ENCODE measurements at places on chromosomes 7 and 10.

DNA sequence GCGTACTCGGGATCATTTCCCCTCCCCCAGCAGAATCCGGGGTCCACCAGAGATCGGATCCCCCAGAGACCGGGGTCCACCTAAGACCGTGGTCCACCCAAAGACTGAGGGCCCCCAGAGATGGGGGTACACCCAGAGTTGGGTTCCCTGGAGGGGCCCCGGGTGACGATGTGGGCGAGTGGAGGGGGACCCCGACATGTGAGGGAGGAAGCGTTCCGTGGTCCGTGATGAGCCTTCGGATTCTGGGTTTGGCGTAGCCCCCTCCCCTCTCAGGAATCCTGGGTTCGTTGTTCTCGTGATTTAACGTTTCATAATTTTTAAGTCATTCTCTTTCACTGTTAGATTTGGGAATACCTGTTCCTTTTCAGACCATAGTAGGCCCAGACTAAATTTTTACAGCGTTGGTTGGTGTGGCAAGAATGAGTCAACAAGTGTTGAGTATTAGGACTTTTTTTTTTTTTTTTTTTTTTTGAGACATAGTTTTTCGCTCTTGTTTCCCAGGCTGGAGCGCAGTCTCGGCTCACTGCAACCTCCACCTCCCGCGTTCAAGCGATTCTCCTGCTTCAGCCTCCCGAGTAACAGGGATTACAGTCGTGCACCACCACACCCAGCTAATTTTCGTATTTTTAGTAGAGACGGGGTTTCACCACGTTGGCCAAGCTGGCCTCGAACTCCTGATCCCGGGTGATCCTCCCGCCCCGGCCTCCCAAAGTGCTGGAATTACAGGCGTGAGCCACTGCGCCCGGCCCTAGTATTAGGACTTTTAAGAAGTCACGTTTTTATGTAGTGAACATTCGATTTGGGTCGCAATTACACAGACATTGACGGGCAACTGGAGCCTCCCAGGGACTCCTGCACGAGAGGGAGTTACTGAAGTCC, 672 bp downstream of the GTPBP4 start:
- no peak for DNase-seq

DNA sequence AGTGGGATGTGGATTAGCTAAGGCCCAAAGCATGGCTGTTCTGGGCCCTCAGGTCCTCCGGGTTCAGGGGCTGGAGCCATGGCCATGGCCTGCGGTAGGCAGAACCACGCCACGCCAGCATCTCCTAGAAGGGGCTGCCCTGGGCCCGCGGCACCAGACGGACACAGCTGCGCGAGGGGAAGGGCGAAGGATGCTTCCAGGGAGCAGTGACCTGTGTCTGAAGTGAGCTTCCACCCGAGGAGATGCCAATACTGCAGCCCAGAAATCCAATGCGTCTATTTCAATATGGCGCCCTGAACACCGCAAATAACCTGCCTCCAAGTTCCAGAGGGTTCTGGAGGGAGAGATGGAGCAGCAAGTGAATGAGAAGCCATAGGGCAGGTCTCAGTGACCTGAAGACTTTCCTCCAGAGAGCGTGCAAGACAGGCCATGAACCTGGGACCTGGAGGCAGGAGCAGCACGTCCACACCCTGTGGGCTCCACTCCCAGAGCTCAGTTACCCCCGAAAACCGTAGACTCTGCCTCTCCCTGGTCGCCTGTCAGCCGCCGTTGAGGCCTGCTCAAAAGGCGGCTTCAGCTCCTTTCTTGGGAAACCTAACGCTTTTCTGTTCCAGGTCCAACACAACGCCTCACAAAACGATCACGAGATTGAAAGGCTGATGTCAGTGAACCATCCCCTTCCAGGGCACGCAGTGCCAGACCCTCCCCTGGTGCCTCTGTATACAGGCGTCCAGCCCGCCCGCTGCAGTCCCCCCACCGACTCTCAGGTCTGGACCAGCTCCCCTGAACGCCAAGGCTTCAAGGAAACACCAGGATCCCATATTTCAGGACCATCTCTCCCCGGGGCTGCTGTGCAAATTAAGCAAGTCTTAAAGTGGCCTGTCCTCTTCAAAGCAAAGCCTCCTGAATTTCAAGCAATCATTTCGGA, 37.4 kb downstream of the AMZ1 start:
- no peak for DNase-seq

GRCh38 chr10:96466-96865, 38.8 kb upstream of the ZMYND11 start:
- DNase-seq, result no peak

DNA sequence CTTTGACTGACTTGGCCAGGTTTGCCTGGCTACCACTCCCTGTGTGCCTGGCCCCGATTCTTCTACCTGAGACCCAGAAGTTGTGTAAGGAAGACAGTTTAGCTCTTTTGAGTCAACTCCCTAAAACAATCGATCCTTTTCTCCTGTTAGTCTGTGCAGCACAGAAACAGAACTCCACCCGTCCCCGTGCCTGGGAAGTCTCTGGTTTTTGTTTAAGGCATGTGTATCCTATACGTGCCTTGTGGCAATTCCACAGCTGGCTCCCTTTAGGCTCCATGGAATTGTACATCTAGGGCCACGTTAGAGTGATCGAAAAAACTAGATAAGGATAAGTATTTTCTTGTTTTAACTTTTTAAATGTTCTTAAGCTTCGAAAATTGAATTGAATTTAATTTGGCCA, 131.6 kb downstream of the BICC1 start:
- no peak for DNase-seq

DNA sequence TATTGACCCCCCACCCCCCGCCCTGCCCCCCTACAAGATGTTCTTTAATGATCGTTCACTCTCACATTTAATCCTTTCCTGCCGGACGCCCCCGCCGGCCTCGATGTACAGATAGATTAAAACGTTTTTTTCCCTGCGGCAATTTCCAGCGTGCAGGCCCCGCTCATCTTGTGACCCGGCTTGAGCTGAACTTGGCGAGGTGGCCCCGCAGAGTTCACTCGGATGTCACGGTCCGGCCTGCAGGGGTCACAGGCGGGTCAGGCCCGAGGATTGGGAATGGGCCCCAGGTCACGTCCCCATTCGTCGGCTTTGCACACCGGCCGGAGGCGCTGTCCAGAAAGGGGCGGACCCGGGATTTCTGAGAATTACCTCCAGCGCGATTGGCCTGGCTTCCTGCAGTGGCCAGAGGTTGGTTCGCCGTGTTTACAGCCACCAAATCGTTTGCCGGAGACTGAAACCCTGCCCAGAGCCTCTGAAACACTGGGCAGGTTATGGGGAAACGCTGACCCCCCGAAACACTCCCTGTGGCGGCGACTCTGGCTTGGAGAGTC, 1.9 kb upstream of the CYP26A1 start:
- DNase-seq, result no peak

- DNase-seq, result no peak
Measured at GRCh38 chr10:68334672-68335467, 2.1 kb upstream of the PBLD start.

DNA sequence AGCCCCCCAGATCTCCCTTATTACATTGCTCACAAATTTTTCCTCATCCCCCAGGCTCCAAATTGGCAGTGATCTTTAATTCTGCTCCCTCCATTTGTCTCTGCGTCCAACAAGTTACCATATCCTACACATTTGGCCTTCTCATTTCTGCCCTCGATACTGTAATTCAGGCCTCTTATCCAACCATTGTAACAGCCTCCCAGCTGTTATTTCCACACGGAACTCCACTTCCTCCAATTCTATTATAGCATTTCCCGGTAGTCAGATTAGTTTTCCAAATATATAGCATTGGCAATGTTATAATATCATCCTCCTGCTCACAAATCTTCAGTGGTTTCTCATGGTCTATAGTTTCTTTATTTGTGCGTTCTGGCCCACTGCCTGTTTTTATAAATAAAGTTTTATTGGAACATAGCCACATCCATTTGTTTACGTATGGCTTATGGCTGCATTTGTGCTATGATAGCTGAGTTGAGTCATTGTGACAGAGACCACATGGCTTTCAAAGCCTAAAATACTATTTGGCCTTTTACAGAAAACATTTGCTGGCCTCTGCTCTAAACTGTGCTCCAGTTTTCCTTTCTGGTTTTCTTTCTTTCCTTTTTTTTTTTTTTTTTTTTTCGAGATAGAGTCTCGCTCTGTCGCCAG, 126.5 kb upstream of the ZNF438 start:
- no peak for DNase-seq

DNA sequence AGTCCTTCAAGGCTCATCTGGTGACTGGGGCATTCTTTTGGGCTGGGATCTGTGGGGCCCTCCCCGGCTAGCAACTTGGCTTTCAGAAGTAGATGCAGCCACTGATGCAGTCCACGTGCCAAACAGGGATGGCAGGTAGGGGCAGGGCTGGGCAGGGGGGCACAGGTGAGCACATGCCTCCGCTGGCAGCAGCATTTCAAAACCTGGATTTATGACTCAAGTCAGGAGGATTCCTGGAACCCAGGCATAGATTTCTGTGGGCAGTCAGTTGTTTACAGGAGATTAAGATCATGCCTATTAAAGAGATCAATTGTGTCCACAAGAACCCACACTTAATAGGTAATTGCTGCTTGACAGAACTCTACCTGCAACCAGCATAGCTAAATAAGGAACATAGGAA, 839 bp upstream of the HABP2 start:
- no peak for DNase-seq

DNA sequence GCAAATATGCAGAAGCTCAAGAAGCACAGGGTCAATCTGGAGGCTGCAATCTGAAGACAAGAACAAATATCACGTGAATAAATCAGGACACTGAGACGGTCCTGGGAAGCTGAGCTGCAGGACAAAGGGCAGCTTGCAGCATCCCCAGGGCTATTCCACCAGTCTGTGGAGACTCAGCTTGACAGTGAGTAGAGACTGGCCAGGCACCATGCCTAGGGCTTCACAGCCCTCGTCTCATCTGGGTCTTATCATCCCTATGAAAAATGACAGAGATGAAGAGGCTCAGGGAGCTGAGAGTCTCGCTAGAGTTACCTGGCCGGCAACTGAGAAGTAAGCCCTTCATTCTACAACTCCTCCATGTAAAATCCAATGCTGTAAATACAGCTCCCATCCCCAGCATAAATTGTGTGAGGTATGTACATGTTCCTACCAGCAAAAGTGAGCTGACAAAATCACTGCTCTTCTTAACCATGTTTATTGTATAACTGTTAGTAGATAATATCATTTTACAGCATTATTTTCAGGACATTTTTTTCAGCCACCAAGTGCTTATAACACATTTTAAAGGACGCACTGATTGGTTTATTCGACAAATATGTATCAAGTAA, 186.6 kb upstream of the IGFBP3 start:
- no peak for DNase-seq

DNA sequence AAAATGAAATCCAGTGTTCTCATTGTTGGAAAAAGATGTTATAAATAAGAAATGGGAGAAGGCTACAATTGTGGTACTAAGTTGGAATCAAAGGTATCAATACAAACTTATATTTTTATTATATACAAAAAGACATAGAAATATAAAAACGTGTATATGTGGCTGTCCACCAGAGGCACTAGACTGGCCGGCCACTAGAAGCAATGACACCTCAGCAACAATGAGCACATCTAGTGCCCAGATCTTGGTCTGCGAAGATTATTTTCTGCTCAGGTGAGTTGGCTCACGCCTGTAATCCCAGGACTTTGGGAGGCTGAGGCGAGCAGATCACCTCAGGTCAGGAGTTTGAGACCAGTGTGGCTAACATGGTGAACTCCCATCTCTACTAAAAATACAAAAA, 21.6 kb downstream of the IDE start:
- no peak for DNase-seq

- DNase-seq, result no peak
Measured at GRCh38 chr7:130384841-130385599, 4.7 kb downstream of the CPA1 start.

GRCh38 chr7:50303335-50304128, 984 bp upstream of the IKZF1 start:
- no peak for DNase-seq

All from NCI-H1436 treated with DMSO at 0.1 percent for 48 hours (cell line).